Muscle of arm (tissue), 14 donors: ENCODE measurements at places on chromosomes 5 and 9. TPM values are rescaled to one million over a fixed set of nuclear protein-coding genes. Genes with fewer than 3 reads are reported as not detected.

INSL4 gene
- not detected for polyA plus RNA-seq

MORN5 gene
- not detected for polyA plus RNA-seq

EFNA5 gene
- 8.5 TPM for polyA plus RNA-seq

LYSMD3 gene
- polyA plus RNA-seq, result 19.6 TPM

RANBP17 gene
- polyA plus RNA-seq, result 14.6 TPM
